Right kidney (tissue), 9 donors: ENCODE measurements at places on chromosomes 4 and X.

GRCh38 chr4:125131891-125132680, 182.7 kb upstream of the FAT4 start:
- DNase-seq: no peak

DNA sequence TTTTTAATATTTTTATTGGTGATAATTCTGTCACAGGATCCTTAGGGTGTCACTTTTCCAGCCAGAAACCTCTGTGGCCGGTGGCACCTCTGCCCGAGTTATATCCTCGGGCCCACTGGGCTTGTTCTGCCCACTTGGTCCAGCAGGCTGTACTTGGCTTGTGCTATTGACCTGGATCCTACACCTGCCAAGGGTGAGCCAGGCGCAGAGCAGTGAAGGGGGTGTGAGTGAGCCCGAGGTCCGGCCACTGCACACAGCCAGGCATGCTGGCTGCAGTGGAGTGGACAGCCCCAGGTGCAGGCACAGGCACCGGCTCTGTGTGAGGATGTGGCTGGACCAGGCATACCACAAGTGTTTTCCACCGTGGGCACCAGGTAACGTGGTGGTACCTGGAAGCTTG, 54.7 kb upstream of the NUDT6 start:
- DNase-seq: no peak

DNA sequence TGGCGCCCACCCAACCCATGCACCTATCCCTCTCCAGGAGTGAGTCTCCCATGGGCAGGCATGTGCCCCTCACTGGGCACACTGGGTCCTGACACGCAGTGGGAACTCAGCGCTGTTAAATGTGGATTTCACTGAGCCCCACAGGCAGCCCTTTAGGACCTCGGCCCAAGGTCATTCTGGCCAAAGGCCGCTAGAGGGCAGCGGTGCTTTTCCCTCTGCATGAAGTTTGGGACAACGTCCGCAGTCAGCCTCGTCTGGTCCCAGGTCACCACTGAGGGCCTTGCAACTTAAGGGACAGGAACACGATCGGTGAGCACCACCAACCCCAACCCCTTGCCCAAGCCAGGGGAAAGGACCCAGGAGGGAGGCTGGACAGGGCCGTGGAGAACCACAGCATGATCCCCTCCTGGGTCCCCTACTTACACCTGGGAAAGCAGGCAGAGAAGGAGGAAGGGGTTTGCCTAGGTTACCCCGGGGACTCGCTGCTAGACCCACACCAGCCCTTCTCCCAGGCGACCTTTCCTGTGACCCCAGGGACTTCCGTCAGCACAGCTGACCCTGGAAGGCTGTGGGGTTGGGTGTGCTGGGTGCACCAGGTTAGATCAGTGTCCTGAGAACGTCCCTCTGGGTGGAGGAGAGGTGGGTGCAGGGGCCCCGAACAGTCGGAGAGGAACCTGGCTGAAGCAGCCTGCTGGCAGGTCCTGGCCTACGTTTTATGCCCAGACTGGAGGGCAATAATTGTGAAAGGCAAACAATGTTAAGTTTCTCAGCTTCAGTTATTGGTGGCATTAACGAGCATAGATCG, 24.0 kb downstream of the CYTL1 start:
- DNase-seq: peak; percentile 60

DNA sequence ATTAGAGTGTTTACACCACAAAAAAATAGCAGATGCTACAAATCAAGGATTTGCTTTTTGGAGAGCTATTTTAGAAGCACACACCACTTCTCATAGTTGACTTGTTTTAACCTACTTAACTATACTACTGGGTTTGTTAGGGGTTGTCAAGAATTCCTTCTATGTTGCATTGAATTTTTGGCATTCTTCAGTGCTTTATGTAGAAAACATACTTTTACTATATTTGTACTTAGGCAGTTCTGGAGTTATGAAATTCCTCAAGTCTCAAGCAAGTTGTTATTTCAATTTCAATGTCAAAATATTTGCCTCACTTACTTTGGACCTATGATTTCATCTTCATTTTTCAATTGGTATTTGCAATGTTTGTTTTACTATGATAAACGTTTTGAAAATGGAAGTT, 449.6 kb downstream of the GLUD2 start:
- no peak for DNase-seq

GRCh38 chr4:6526671-6527091, 48.3 kb upstream of the MAN2B2 start:
- no peak for DNase-seq

DNA sequence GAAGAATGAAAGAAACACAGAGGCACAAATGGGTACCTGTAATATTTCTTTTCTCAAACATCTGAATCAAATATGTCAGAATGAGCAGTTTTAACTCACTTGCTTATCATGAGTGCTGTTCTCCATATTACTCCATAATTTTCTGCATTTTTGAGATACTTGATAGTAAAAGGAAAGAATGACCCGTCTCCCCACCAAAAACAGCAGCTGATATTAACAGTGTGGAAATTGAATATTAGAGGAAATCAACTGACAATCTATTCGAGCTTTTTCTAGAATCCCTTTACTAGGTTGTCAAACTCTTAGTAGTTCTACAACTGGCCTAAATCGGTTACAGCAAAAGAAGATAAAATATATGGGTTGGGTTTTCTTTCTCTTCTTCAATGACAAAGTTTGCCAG, 49.9 kb upstream of the HELT start:
- no peak for DNase-seq

DNA sequence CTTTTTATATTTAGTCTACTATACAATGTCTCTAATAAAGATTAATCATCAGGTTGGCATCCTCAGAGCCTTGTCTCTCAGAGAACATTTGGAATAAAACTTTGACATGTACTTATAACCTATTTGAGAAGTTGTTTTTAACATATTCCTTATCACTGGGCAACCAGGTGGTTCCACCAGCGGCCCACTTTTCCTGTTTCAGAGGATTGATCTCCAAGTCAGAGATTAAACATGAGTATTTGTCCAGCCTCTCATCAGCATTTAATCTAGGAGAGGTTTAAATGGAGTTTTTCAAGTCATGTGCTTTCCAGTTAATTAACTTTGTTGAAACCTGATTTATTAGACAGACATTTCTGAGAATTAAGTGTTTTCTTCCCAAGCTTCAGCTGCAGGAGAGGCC, 345.5 kb downstream of the GRXCR1 start:
- no peak for DNase-seq

DNA sequence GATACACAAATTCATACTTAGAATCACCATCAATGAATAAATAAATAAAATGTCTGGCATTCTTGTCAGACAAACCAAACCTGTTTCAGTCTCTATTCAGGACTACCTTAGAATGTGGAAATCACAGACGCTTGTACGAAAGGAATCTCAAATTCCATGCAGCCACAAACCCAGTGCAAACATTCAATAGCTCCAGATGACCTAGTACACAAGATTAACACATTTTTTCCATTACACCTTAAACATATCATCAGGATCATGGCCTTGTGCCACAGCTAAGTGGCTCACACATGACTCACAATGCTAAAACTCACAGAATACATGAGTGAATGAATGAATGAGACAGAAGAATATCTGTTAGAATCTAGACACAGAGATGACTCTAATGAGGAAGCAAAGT, 134.2 kb downstream of the PWWP3B start:
- no peak for DNase-seq

- no peak for DNase-seq
Measured at GRCh38 chrX:48936429-48937053, 17.7 kb upstream of the PIM2 start.

GRCh38 chr4:81359207-81359606, 112.5 kb downstream of the RASGEF1B start:
- no peak for DNase-seq

DNA sequence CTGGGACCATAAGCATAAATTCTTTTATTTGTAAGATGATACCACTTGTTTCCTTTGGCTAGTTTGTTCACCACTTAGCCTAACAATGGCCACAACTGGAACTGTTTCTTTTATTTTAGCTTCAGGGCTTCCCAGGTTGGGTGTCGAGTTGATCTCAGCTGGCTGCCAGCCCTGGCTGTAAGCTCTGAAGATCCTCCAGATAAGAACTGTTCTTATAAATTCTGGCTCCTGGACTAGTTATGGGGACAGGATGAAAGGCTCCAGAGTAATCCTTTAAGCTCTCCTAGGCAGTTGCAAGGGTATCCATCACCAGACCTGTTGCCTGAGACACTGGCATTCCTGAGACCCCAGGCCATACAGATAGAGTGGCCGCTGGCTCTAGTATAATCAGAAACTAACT, 129.4 kb upstream of the ACSL4 start:
- DNase-seq: no peak

DNA sequence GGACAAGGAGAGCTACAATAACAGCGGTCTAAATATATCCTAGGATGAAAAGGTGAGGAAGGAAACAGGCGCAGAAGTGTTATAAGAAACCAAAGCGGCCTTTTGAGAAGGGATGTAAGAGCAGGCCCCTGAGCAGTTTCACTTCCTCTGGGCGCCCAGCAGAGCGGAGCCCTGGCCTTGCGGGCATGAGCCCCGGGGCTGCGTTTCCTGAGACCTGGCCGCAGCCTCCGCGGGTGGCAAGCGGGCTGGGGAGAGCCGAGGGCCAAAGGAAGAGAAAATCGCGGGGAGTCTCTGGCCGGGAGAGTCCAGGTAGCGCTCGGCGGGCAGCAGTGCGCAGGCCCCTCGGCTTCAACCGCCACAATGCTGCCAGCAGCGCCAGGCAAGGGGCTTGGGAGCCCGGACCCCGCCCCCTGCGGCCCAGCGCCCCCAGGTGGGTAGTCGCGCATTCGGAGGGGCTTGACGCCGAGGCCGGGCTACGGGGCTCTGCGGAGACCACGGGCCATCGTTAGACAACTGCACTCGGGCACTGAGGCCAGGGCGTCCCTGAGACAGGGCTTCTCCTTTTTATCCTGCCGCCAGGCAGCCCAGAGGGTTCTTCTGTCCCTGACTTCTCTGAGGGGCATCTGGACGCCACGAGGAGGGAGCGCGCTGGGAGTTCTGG, at the start of gene BANK1:
TSS of gene BANK1 (plus strand) at position 210 of the 661 bp plus-strand sequence. CDS start at position 361, 151 bp downstream.
- DNase-seq: peak; percentile 91

- DNase-seq: no peak
Measured at GRCh38 chr4:1166509-1167243, 5.7 kb downstream of the SPON2 start.

DNA sequence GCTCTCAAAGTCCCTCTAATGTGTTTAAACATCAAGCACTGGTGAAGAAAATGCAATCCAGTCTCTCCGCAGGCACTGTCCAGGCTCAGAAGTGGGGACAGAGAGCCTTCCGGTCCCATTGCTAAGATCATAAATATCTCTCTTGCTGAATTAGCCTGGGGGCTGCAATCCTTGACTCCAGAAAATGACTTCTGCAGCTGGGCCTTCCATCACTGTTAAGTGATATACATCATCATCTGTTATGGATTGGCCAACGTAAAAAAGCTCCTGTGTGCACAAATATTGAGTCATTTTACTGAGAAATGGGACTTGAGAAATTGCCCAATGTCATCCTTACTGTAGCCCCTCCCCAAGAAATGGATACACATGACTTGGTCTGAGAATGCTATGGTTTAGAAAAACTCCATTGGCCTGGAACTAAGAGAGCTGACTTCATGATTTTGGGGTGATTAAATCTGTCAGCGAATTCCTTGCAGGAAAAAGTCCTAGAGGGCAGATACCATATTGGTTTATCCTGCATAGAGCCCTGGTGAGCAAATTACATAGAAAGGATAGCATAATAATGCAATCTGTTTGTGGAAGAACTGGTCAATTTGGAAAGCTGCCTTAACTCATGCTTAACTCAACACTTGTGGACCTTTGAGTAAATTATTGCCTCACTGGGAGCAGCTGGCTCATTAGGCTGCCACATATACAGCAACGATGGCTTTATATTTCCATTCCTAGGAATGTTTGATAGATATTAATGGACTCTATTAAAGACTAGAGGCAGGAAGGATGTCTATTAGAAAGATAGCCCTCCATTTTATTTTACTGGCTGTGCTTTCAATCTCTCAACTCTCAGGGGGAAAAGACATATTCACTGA, 346.1 kb downstream of the GBA3 start:
- DNase-seq: no peak

GRCh38 chr4:37245391-37245954, 930 bp downstream of the NWD2 start:
- DNase-seq: no peak

- DNase-seq: no peak
Measured at GRCh38 chr4:54439831-54440243, 210.7 kb downstream of the PDGFRA start.

- no peak for DNase-seq
Measured at GRCh38 chrX:46404774-46405173, 140.4 kb downstream of the ZNF674 start.

DNA sequence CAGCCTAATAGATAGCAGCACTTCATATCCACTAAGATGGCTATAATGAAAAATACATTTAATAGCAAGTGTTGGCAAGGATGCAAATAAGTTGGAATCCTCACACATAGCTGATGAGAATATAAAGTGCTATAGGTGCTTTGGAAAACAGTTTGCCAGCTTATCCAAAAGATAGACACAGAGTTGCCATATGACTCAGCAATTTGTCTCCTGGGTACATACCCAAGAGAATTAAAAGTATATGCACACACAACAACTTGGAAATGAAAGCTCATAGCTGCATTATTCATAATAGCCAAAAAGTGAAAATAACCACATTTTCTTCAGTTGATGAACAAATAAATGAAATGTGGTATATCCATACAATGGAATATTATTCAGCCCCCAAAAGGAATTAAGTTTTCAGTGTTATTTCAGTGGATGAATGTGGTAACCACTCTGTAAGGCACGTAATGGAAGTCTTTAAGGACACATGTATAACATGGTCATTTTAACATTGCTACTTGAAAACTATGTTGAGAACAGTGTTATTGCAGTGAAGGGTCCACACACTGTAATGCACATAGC, 320.9 kb upstream of the ADGRL3 start:
- DNase-seq: no peak

DNA sequence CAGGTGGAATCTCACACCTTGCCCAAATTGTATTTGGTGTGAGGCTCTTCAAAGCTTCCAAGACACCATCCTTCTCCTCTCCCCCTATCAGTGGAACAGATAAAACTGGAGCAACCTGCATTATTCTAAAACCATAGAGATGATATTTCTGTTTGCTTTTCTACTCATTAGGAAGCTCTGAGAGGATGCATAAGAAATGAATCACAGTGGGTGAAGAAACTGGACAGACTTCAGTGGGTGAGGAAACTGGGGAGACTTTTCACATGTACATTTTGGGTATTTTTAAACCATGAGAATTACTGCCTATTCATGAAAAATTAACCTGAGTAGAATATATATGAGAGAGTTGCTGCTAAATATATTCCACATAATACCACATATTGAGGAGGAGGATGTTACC, 16.4 kb downstream of the HAND2 start:
- no peak for DNase-seq

- no peak for DNase-seq
Measured at GRCh38 chr4:69054578-69055200, 41.6 kb upstream of the UGT2B7 start.

- DNase-seq: peak; percentile 83
Measured at GRCh38 chrX:44871931-44872820, 812 bp upstream of the KDM6A start.

- DNase-seq: no peak
Measured at GRCh38 chr4:61860376-61860775, 660.2 kb downstream of the ADGRL3 start.

GRCh38 chrX:105331244-105331643, 110.8 kb upstream of the TEX13A start:
- DNase-seq: no peak

GRCh38 chrX:71164071-71164470, 19.4 kb downstream of the NLGN3 start:
- DNase-seq: no peak

GRCh38 chr4:55251342-55251741, 94.7 kb upstream of the SRD5A3 start:
- no peak for DNase-seq

GRCh38 chrX:11212741-11213140, 80.5 kb upstream of the AMELX start:
- no peak for DNase-seq

- DNase-seq: no peak
Measured at GRCh38 chr4:123338715-123339114, 57.9 kb upstream of the SPRY1 start.
